ENCODE measurements at places on chromosomes 13 and 19.

- no peak for DNase-seq
Measured at GRCh38 chr19:46574533-46574932, 26.6 kb upstream of the CALM3 start.

- peak; percentile 89 for DNase-seq
Measured at GRCh38 chr19:3459089-3459881, 21.0 kb downstream of the SMIM24 start.

GRCh38 chr13:51786425-51787265 lies 17.3 kb downstream of the DHRS12 start:
- DNase-seq = no peak

GRCh38 chr13:110447058-110447511 lies 114.4 kb downstream of the RAB20 start:
- DNase-seq = no peak

GRCh38 chr19:11196406-11197287 lies 698 bp downstream of the KANK2 start:
- no peak for DNase-seq

DNA sequence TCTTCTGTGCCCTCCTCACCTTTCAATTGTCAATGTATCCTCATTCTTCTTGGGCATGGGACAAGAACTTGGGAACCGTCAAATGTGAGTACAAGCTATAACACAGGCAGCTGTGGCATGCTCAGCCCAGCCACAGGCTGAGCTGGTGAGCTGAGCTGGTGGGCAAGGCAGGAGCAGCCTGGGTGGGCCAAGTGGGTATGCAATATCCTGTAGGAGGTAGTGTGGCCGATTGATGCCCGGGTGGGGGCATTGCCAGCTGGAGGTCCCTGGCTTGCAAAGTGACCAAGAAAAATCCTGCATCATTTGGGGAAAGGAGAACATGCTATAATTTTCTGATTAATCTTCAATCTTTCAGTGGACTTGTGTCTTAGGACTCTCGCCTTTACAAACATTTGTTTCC lies 507.2 kb upstream of the SLC10A2 start:
- DNase-seq = no peak

DNA sequence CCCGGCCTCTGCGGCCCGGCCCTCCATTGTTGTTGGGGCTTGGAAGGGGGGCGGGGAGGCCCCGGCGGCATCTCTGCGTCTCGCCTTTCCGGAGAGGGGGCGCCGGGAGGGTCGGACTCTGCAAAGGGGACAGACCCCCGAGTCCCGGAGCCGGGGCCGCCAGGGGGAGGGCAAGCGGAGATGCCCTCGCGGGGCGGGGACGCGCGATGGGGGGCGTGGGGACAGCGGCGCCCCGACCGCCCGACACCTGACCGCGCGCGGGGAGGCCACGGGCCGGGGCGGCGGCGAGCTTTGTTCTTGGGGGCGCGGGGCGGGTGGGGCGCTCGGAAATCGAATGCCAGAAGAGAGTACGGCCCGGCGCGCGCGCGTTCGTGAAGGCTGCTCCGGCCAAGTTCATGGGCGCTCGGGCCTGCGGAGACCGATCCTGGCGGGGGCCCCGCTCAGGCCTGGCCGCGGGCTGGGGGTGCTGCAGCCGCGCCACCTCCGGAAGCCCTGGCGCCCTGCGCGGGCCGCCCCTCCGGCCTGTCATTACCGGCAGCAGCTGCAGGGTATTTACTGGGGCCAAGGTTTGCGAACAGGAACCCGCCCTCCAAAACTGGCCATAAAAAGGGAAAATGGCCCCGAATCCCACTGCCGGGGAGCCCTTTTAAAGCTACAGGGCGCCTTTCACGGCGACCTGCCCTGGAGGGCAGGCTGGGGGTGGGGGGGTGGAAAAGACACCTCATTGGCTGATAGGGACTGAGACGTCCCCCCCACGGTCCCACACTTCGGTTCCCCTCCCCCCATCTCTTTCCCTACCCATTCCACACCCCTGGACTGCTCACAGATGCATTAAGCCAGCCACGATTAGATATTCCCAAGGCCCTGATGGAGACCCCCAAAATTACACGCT lies 11.1 kb upstream of the NANOS3 start:
- DNase-seq = no peak

DNA sequence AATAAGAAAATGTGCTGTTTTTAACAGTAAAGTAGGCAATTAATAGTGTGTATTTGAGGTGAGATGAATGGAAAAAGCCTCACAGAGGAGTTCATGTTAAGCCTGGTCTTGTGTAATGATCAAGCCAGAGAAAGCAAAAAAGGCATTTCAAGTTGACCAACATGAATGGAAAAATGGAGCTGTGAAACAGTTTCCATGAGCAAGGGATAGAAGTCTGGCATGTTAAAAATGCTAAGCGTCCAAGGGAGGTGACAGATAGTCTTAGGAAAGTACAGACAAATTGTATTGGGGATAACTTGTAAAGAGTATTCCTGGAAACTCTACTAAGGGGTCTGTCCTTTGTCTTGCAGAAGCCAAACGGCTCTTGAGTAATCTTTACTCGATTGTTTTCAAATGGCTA lies 506.8 kb upstream of the ATXN8OS start:
- DNase-seq = no peak

DNA sequence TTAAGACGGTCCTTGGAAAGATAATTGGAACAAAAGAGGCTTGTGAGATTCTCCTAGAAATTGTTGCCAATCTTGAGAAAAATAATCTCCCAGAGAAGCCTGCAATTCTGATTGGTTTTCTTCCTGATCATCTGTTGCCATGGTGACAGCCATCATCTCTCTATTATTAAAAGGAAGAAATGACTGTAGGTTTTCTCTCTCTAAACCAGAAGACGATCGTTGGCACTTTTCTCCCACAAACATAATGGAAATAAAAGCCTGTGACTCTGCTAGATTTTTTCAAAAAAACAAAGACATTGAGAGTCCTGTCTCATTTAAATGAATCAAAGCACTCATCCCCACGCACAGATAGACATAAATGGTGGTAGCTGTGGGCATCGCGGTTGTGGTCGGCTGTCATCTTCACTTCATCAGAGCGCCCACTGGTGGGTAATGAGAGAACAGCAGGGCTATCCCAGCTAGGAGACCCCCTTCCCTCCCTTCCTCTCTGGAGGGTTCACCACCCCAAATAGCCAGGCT lies 21.7 kb upstream of the CALM3 start:
- DNase-seq = no peak

DNA sequence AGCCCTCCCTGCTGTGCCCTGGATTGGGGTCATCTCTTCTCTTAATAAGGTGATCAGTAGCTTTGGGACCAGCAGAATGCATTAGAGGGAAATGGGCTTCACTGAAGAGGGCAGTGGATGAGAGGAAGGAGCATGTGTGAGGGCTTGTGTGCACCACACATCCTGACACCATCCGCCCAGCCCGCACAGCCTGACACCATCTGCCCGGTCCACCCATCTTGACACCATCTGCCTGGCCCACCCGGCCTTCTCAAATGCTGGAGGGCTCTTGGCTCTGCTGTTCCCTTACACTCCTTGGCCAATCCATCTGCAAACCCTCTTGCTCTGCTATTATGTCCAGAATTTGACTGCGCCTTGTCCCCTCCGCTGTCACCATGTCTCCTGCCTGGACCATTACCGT lies 41.8 kb downstream of the BICRA start:
- DNase-seq = no peak

GRCh38 chr19:49196527-49197240 lies 39.1 kb downstream of the TRPM4 start:
- no peak for DNase-seq

- no peak for DNase-seq
Measured at GRCh38 chr13:101218484-101218883, 197.8 kb downstream of the NALCN start.

GRCh38 chr19:4144666-4145249 lies 8.7 kb upstream of the CREB3L3 start:
- peak; percentile 62 for DNase-seq

DNA sequence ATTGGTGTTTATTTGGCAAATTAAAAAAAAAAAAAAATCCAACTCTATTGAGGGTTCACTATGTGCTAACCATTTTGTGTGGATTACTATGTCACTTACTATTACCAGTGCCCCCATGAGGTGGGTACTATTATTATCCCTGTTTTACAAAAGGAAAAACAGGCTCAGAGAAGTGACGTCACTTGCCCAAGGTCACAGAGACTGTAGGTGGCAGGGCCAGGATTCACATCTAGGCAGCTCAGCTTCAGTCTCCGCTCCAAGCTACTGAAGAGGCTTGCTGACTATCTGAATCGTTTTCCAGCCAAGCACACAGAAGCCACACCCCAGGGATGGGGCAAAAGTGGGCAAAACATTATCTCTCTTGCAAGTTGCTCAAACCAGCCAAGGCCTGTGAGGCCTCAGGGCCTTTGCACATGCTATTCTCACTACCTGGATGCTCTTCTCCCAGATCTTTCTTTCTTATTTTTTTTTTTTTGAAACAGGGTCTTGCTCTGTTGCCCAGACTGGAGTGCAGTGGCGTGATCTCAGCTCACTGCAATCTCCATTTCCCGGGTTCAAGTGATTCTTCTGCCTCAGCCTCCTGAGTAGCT lies 4.8 kb upstream of the ANGPTL8 start:
- DNase-seq = no peak

- DNase-seq = no peak
Measured at GRCh38 chr19:11208561-11209471, 11.5 kb upstream of the KANK2 start.

DNA sequence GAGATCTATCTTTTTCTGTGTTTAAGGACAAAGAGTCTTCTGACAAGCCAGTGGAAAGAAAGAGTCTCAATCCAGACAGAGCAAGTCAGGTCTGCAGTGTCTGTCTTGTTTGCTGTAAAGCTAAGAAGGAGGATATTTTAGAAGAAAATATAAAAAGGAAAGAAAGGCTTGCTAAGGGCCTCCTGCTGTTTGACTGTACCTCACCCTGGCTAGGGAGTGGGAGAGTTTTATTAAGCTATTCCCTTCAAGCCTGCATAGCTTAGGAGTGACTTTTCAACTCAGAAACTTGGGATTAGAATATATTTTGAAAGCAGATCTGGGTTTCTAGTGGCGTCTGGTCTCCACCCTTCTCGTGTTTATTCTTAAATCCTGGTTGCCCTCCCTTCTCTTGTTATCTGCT lies 460.0 kb downstream of the COG6 start:
- no peak for DNase-seq

DNA sequence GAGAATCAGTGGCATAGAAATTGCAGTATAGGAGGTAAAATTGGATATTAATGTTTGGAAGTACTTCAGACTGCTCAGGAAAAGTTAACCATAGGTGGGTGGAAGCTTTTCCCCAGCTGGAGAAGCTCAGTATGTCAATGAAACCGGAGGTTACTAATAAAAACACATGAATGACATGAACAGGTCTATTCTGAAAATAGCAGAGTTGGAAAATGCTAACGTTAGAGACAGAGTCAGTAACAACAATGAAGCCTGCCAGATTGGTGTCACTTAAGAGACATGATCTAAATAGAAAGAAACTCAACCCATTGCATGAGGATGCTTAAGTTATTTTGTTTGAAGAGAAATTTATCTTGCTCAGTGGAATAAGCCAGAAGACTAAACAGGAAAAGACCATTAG lies 364.5 kb downstream of the DNAJC15 start:
- no peak for DNase-seq

- no peak for DNase-seq
Measured at GRCh38 chr19:13610039-13610691, 103.9 kb upstream of the CACNA1A start.

GRCh38 chr13:78662467-78662866 lies 3.5 kb upstream of the OBI1 start:
- DNase-seq = no peak
